ENCODE measurements at places on chromosomes 7 and 10. TPM values are rescaled to one million over a fixed set of nuclear protein-coding genes. Genes with fewer than 3 reads are reported as not detected.

DNA sequence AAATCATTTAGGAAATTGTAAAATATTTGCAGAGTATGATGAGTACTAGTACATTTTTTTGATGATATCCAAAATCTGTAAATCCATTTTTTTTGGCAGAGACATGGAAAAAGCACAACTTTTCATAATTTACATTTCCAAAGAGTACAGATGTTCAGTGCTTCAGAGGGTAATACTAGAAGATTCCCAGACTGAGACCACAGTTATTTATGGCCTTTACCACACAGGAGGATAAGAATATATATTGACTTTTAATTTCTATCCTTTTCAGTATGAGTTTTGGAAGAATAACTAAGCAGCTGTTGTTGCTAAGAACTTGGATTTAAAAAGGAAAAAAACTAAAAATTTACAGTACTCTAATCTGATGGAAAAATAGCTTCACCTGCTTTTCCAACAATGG lies 61.9 kb downstream of the HGF start:
- DNase-seq, result no peak
- H3K4me1 ChIP-seq, result no peaks in the 10 kb centered on the region

DNA sequence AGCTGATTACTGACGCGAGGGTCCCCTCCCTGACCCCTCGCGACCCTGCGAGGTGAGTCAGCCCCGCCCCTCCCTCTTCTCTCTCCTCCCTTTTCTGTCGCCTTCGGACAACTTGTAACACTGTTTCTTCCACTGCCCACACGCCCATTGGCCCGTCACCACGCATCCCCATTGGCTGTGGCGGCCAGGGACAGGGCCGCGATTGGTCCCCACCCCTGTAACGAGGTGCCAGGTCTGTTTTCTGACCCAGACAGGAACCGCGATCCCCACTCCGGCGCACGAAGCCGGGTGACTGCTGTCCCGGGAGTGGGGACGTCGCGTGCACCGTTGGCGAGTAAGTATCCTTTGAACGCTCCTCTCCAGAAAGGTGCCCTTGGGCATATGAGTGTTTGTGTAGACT lies at the start of gene STRA8:
TSS of gene STRA8 (plus strand) at position 269 of the 400 bp plus-strand sequence. CDS start 6,687 bp downstream, outside the sequence.
- no peaks in the 10 kb centered on the region for H3K4me1 ChIP-seq
- no peak for DNase-seq
- no peak within 1 kb of the TSS for H3K27ac ChIP-seq
- no peaks in the 10 kb centered on the region for H3K27me3 ChIP-seq

DNA sequence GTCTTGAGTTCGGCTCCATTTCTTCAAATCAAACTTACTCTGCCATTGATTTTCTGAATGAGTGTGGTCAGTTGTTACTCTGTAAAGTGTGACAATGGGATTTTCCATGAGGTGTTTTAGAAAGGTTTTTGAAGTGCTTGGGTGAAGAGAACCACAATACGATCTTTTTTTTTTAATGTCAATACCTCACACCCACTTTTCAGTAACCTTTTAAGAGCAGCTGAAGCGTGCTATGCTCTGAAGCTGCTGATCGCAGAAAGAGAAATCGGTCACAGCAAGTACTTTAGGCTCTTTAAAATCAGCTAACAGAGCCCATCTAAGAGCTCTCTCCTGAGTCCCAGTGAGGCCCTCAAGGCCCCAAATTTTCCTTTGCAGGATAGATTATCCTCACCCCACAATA lies 34.4 kb upstream of the YAE1 start:
- no peaks in the 10 kb centered on the region for H3K4me1 ChIP-seq
- no peak overlapping the region for H3K4me3 ChIP-seq
- H3K27ac ChIP-seq, result no peak overlapping the region
- DNase-seq, result no peak
- no peaks in the 10 kb centered on the region for H3K36me3 ChIP-seq

GRCh38 chr10:71241114-71241829 lies 28.9 kb downstream of the UNC5B start:
- no peak for DNase-seq
- H3K27ac ChIP-seq, result no peak overlapping the region
- H3K4me3 ChIP-seq, result no peak overlapping the region
- H3K27me3 ChIP-seq, result no peaks in the 10 kb centered on the region
- no peaks in the 10 kb centered on the region for H3K36me3 ChIP-seq
- peaks cover 10% of the 10 kb centered on the region for H3K4me1 ChIP-seq

Gene YWHAG
- 55.3 TPM for total RNA-seq

Gene SMKR1
- total RNA-seq, result not detected

Gene PNLIPRP3
- total RNA-seq, result not detected

Data from Peyer's patch (tissue), 4 donors.